EL (cell line): ENCODE measurements at places on chromosomes 5 and 9.

DNA sequence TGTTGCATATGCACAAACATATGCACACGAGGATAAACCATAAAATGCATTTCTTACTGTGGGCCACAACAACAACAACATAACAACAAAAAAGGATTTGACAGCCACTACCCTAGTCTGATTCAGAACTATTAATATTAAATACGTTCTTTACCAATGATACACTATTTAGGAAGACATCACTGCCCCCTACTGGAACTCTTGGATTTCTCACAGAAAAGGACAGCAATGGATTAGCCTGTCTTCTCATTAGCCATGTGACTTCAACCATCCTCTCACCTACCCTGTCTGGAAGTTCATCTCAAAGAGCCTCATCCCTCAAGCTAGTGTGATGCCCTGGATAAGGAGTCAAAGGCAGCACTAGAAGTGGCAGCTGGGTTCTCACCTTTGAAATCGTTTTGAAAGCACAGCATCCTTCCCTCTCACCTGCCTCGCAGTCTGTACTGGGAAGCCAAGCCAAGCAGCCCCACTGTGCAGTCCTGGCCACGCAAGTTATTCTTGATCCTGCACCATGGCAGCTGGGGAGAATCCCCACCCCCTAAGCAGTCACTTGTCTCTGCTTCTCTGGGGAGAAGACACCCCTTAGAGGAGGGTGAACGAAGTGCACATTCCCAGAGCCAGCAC lies 64.6 kb downstream of the SH3TC2 start:
- peak; percentile 73 for DNase-seq

DNA sequence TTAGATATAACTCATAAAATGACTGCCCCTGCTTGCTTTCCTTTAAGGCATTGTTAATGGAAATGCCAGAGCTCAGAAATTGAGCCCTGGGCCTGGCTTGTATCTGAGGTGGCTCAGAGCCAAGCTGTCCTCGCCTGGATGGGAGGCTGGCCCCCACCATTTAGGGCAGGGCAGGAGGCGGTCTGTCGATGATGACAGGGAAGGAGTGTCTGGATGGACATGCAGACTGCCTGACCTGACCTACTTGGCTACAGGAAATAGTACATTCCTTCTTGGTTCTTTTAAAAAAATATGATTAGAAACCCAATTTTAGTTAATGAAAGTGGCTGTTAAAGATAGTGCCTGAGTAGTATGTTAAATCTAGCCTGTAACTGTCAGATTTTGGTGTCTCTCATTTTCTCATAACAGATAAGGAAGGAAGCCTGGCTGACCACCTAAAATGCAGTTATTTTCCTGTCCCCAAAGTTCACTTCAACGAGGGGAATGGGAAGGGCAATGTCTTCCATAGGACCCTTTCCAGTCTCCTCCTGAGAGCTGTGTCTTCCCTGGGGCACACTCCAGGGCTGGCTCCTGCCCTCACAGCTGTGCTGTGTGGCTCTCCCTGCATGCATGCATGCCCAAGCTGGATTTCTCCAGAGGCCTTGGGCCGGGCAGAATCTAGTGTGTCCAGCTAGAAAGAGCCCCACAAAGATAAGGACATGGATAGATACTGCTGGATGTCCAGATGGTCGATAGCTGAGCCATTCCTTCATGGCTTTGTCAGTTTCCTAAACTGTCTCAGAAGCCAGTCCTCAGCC lies 42.3 kb downstream of the MACROH2A1 start:
- DNase-seq: peak; percentile 75

DNA sequence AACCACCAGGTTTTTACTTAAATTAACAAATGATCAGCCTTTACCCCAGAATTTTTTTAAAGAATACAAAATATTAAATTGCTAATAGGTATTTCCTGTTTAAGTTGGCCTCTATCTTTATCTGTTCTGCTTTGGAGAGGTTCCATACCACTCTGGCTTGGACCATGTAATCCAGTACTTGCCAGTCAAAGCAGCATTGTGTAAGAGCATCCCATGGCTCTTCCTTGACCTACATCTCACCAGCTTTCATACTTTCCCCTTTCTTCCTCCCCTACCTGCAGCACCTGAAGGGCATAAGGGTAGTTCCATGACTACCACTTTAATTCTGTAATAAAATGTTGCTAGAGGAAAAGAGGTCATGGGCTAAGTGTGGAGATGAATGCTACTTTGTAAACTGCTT lies 140.8 kb upstream of the MTAP start:
- no peak for DNase-seq

DNA sequence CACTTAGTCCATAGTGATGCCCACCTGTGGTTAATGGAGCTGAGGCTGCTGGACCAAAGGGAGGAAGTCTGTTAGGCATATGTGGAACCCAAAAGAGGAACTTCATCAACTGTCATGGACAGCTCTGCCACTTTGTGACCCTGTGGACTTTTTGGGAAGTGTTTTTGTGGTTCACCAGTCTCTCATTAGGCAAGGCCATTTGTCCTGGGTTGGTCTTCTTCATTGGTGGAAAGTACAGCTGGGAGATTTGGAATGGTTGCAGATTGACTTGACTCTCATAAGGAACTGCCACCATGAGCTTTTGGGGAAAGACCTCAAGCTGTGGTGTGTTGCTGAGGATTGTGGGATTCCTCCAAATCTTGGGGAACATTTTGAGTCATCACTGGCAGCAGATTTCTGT lies 31.9 kb upstream of the IL12B start:
- DNase-seq: no peak

GRCh38 chr9:90801973-90802322 lies 329 bp downstream of the SYK start:
- DNase-seq: no peak

- no peak for DNase-seq
Measured at GRCh38 chr9:87766697-87767096, 40.8 kb downstream of the CTSL start.

DNA sequence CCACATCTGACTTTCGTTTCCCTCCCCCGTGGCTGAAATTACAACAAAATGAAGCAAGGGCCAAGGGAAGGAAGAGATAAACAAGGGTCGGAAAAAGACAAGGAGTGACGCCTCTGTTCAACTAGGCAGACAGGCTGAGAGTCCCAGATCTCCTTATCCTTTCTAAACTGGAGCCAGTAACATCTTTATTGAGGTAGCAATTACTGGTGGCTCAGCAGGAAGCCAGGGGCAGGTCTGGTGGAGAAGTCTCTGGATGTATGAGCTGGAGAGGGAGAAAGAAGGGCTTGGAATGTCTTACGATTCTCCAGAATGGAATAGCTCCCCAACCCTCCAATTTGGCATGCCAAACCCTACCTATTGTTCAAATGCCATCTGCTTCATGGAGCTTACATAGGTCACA lies 190.8 kb upstream of the BRINP1 start:
- DNase-seq: no peak

- peak; percentile 38 for DNase-seq
Measured at GRCh38 chr5:181215997-181216989, 6.8 kb upstream of the TRIM41 start.

GRCh38 chr9:37827483-37828165 lies 27.0 kb downstream of the DCAF10 start:
- DNase-seq: no peak

DNA sequence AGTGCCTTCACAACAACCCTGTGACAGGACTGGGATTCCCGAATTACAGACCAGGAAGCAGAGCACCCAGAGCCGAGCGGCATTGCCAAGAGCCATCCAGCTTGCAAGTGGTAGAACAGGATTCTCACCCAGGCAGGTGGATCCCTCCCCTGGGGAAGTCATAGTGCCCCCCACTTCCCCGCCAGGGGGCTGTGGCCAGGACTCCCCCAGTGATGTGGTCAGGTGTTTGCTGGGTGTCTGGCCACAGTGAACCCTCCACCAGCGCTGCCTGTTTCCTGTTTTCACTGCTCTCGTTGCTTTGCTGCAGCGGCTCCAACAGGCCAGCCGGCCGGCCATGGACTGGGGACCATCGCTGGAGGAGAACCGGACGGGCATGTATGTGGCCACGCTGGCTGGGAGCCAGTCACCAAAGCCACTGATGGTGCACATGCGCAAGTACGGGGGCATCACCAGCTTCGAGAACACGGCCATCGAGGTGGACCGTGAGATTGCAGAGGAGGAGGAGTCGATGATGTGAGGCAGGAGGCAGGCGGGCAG lies 19.3 kb downstream of the SLC6A7 start:
- no peak for DNase-seq

DNA sequence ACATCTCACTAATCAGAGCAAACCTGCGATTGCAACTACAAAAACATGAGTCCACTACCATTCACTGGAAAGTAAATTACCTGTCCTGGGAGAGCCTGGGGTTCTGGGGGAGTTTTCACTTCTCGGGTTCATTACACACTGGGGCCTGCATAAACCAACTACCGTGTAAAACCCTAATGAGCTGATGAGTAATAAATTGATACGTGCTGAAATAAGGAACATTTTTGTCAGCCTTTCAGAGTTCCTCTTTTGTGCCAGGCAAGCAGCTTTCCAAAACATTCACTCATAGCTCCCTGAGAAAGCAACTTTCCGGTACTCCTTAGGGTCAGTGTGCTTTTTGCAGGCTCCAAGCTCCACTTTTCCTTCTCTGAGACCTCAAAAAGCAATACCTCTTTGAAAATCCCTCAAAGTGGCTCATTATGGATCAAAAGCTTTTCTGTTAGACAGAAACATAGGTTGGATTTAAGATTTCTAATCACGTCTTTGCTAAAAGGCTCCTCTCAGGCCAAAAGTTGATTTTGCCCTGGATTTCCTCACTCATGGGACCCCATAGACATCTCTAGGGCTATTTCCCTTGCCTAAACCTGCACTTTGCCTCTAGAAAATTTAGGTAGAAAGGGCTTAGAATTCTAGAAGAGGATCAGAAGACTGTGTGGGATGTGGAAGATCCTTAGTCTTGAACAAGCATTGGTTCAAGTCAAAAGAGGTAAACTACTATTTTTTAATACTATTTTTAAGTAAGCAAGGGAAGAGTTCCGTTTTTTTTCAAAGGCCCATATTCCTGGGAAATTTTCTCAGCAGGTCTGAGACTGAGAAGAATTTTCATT lies 74.8 kb downstream of the ST8SIA4 start:
- DNase-seq: no peak

DNA sequence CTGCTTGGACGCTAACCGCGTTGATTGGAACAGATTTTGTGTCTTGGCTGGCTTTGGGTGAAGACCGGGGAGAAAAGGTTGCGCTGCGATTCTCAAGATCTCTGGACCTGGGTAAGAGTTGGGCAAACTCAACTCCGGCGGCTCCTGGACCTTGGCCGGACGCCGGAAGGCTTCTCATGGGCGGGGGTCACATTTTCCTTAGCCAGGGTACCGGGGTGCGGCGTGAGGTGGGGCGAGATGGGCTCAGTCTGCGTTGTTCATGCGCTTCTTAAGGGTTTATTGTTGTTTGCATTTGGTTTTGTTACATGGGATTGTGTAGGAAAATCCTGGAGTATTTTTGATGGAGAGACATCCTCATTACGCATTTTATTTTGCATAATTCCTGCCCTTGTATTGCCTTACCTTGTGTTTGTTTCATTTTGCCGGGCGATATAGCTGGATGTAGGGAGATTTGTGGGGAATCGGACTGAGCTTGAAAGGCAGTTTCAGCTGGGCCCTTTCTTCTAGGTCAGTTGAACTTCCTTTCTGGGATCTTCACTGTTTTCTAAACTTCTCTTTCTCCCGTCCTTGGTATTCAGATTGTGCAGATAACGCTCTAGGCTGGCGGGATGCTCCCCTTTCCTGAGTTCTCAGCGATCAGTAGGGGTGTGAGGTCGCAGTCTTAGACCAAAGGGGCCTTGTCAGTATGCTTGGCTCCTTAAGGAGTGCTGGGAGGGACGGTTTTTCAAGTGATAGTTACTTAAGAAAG lies 524 bp downstream of the MEGF10 start:
- DNase-seq: no peak

GRCh38 chr9:137446851-137447471 lies 5.8 kb upstream of the ENTPD8 start:
- DNase-seq: no peak

GRCh38 chr5:15222156-15222555 lies 277.8 kb upstream of the FBXL7 start:
- DNase-seq: peak; percentile 56

DNA sequence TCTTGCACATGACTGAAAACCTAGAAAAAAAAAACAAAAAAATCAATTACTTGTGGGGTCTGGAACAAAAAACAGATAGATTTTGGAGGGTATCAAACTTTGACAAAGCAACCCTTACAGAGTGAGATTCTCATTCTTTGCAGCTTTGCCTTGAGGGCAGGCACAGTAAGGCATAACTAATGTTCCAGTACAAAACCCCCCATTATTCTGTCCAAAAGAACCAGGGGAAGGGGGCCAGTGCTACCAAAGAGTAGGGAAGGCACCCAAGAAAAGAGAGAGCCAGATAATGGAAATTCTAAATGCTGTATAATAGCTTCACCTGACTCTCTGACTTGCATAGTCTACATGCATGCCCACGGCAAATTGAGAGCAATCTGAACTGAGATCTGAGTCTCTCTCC lies 12.9 kb downstream of the POLK start:
- no peak for DNase-seq

DNA sequence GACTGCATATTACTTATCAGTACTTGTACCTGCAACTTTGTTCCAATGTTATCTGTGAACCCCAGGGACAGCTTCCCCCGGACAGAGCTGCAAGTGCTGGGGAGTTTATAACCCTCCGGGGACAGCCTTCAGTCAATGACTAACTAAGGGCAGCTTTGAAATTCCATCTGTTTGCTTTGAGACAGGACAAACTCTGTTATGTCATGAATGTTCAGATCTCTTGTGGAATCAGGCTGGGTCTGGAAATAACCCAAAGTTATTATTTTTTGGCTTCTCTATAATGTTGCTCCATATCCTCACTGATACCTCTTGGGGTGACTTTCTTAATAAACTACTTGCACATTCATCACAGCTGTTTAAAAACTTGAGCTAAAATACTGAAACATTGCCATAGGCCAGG lies 617.5 kb upstream of the TLE4 start:
- DNase-seq: no peak

DNA sequence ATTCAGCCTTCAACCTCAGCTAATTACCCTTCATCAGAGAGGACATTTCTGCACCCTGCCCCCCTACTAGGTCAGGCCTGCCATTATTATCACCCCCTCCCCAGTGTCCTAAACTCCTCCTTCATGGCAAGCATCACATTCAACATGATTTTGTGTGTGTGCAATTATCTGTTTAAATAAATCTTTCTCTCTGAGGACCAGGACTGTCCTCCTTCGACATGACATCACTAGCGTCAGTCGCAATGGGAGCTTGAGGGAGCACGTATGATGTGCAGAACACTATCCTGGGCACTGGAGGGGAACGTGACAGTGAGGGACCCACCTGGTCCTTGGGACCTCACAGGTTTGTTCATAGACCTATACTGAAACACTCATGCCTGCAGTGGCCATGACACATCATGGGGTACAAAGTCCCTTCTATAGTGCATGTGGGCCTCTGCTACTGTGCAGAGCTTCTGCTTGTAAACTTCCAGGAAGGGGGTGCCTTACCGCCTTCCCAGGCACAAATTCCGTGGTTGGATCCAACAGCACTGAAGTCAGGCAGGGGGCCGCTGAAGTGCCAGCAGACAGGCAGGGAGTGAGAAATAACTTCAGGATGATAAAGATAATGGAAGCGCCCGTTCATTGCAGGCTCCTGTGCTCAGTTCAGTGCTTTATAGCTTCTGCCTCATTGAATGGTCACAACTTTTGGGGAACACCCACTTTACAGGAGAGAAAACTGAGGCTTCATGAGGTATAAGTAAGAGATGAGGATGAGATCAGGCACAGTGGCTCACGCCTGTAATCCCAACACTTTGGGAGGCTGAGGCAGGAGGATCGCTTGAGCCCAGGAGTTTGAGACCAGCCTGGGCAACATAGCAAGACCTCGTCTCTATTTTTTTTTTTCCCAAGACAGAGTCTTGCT lies 36.0 kb upstream of the STXBP1 start:
- DNase-seq: no peak
